Stimulated activated CD4-positive, alpha-beta T cell treated with anti-CD3 and anti-CD28 coated beads, TNF-alpha, amount 100 ng/mL, for 1 hour (primary cell): ENCODE measurements at places on chromosomes 5 and 9.

- no peak for DNase-seq
Observed at GRCh38 chr5:98997000-98997399, 68.2 kb upstream of the CHD1 start.

DNA sequence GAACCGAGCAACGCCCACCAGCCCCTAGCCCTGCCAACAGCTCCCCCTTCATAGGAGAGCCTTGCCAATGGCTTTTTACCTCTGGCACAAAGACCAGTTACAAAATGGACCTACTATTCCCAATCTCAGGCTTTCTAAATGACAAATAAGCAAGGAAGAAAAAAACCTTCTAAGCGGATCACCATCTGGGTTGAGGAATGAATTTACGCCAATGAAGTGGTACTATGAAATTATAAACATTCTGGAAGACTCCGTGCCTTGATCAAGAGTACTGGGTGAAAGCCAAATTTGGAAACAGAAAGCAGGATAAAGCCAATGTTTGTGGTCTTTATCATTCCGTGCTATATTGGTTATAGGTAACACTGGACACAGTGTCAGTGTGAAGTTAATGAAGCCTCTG lies 371.9 kb downstream of the NDUFS4 start:
- DNase-seq, result no peak

DNA sequence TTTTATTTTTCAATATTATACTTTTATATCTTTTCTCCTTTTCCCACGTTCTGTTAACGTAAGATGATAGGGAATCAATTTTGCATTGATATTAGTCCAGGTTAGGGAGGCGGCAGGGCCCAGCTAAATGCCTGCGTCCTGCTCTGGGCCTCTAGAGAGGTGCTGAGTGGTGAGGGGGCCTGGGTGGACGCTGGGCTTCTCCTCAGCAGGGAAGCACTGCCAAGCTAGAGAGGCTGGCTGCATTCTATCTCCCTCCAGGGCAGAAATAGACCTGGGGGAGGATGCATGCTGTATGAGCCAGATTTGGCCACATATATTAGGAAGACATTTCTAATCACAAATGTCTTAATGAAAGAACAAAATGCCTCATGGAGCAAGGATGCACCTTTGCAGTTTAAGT lies 43.6 kb upstream of the NKX2-5 start:
- no peak for DNase-seq

DNA sequence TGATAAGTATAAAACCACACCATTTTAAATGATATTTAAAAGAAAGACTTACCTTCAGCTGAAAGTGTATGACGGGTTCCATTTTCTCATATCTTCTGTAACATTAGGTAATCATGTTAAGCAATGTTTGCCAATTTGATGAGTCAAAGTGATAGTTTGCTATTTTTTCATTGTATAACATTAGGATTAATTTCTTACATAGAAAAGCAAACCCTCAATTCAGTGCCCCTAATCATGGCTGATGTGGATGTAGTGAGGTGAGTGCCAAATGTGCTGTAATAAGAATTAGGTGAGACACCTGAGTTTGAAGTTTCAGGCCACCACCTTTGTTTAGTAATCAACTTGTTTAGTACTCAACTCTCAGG lies 68.0 kb downstream of the UNC13B start:
- DNase-seq, result no peak

- DNase-seq, result no peak
Observed at GRCh38 chr5:58737671-58738070, 154.8 kb downstream of the RAB3C start.

DNA sequence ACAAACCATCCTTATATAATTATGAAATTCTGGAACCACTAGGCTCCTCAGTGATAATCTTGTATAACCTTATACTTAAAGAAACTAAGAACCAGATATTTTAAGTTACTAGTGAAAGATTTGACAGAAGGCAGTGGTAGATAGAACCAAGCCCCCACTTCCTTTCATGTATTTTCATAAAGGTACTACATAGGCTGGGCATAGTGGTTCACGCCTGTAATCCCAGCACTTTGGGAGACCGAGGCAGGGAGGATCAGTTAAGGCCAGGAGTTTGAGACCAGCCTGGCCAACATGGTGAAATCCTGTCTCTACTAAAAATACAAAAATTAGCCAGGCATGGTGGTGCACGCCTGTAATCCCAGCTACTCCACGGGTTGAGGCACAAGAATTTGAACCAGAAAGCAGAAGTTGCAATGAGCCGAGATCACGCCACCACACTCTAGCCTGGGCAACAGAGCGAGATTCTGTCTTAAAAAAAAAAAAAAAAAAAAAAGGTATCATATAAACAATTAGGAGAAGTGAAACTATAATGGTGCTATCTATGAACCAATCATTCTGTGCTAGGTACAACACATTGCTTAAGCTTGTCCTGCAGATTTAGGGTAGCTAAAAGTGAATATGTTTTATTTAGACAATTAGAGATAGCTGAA lies 27.9 kb upstream of the DTWD2 start:
- DNase-seq, result no peak

DNA sequence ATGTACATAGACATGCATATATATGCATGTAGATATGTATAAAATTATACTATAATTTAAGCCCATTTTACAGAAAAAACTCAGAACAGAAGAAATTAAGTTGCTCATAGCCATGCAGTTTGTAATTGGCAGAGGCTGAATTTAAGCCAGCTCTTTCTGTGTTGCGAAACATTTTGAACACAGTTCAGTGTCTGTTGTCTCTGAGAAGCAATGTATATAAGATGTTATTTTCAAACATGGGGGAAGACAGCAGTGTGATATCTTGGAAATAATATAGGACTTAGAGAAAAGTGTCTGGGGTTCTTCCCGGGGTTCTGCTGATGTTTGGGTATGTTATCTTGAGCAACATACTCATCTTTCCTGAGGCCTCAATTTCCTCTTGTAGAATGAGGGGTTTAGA lies 37.6 kb downstream of the SVEP1 start:
- DNase-seq, result no peak

DNA sequence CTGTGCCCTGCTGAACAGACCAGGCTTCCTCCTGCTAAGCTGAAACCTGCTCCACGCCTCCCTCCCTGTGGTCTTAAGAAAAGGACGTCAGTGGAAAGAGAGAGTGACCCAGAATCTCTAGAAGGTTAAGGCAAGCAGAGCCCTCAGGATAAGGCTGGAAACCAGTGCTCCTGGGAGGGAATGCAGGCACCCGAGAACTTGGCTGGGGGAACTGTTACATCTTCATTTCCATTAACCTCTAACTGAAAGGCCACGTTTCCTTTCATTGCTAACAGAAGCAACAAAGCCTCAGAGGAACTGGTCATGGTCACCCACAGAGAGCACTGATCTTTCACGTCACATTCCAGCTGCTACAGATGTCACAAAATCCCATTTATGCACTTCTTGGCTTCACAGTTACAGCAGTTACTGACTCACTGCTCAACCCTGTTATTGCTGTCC lies 26.1 kb upstream of the AKNA start:
- DNase-seq, result no peak

- no peak for DNase-seq
Observed at GRCh38 chr9:126233175-126233574, 93.5 kb upstream of the MVB12B start.

DNA sequence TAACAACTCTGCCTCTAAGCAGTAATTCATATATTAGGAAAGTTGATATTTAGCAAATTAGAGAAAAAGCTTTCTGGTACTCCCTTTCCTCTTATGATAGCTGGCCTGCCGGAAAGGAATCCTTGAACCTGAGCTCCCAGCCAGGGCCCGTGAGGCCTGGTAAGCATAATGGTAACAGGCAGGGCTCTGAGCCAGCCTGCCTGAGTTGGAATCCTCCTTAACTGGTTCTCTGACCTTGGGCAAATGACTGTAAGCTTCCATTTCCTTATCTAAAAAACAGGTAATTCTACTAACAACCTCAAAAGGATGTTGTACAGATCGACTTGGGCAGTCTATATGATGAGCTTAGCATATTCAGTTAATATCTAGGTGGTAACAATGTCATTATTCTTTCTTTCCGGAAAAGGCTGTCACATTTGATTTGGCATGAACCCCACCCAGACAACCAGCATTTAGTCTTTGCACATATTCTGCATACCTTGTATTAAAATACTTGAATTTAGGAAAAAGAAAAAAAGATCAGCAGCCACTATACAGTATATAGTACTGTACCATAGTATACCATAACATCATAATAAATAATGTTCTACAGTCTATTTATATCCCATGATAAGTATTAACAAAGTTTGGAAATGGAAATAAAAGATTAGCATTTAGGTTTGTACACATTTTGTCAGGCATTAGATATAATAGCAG lies 55.7 kb upstream of the MAP3K1 start:
- DNase-seq, result no peak

GRCh38 chr5:36900283-36900682 lies 23.7 kb downstream of the NIPBL start:
- no peak for DNase-seq

- DNase-seq, result no peak
Observed at GRCh38 chr9:35954942-35955546, 2.9 kb downstream of the OR2S2 start.

DNA sequence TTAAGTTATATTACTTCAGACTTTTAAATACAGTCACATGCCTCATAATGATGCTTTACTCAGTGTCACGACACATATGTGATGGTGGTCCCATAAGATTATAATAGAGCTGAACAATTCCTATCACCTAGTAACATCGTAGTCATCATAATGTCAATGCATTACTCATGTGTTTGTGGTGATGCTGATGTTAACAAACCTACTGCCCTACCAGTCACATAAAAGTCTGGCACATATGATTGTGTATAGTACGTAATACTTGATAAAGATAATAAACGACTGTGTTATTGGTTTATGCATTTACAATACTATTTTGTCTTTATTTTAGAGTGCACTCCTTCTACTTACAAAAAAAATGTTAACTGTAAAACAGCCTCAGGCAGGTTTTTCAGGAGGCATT lies 103.7 kb downstream of the PAM start:
- no peak for DNase-seq

GRCh38 chr5:89583534-89583933 lies 700.5 kb upstream of the MEF2C start:
- DNase-seq, result no peak

GRCh38 chr5:54739371-54739770 lies 221.8 kb downstream of the SNX18 start:
- DNase-seq, result no peak

DNA sequence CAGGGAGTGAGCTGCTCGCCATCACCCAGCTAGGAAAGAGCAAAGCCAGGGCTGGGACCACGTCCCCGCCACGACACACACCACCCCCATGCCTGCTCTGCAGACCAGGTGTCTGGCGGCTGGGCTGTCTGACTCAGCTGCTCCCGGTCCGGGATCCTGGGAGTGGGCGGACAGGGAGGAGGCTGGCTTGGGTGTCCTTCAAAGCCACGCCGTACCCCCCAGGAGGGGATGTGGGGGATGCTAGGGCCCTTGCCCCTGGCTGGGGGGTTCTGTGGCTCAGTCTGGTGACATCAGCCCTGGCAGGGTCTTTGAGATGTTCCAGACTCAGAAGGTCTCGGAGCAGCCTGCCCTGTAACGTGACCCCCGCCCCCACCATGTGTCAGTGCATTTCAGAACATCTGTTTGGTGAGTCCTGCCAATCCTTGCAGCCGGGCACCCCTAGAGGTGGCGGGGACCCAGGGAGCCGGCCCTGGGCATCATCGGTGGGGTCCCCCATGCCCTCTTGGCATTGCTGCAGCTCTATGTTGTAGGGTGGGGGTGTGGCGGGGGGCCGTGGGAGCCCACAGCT lies 62.3 kb downstream of the HMCN2 start:
- no peak for DNase-seq

GRCh38 chr5:173923218-173924095 lies 35.3 kb downstream of the CPEB4 start:
- DNase-seq, result no peak

DNA sequence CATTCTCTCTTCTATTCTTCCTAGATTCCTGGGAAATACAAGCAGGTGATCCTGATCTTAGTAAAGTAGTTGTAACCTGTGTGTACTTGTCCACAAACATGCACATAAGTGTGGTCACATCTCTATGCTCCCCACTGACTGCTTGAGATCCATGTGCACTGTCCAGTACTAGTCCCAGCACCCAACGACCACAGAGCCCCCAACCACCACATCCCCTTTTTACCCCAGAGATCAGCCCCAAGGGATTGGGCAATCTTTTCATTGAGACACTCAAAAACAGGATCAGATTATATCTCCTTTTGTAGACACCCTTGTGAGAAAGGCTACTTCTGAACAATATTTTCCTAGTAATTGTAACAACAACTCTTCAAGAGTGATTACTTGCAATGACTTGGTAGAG lies 240.6 kb downstream of the ACTL7B start:
- no peak for DNase-seq

- no peak for DNase-seq
Observed at GRCh38 chr5:158705901-158706300, 393.8 kb downstream of the EBF1 start.

GRCh38 chr5:131671994-131672655 lies 37.1 kb upstream of the RAPGEF6 start:
- no peak for DNase-seq

DNA sequence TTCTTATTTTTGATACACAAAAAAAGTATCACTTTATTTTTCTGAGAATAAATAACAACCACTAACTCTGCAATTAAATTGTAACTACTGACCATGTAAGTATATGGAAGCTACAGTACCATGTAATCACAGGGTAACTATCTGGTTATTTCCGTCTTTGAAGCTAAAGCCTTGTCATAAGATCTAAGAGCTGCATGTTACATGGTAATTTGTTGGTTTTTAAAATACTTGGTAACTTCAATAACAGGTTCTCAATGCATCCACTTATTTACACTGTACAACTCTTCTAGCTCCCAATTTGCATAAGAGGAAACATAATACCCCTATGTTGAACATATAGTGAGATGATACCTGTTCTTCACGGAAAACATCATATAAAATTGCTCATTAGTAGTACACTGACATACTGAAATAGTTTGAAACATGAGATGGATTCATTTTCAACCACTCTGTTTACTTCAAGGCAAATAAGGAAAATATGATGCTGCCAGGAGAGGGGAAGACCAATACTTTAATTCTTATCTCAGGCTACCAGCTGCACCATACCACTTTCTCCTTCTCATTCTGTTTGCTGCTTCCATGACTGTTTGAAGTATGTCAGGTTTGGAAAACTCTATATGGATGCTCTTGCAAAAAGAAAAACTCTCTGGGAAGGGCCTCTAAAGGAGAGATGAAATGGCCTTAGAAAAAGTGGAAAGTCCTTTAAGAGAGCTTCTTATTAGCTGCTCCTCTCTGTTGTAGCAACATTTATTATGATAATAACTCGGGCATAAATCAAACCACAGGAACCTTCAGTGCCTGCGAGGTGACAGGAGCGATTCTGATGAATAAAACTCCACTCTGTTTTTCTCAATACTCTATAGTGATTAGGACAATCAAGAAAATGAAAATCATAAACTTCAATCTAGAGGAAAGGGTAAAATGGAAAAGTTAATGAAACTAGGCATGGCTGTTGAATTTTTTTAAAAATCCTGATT lies 150.2 kb downstream of the KIAA0825 start:
- DNase-seq, result no peak

GRCh38 chr9:88880199-88880598 lies 111.1 kb upstream of the S1PR3 start:
- DNase-seq, result no peak
